ENCODE measurements at places on chromosomes 2 and 18.

GRCh38 chr2:8753609-8754008, 71.8 kb downstream of the ID2 start:
- no peak for ATAC-seq

GRCh38 chr2:18976168-18976961, 382.1 kb downstream of the OSR1 start:
- ATAC-seq, result no peak

GRCh38 chr18:711310-711656, 1.1 kb downstream of the ENOSF1 start:
- no peak for ATAC-seq

DNA sequence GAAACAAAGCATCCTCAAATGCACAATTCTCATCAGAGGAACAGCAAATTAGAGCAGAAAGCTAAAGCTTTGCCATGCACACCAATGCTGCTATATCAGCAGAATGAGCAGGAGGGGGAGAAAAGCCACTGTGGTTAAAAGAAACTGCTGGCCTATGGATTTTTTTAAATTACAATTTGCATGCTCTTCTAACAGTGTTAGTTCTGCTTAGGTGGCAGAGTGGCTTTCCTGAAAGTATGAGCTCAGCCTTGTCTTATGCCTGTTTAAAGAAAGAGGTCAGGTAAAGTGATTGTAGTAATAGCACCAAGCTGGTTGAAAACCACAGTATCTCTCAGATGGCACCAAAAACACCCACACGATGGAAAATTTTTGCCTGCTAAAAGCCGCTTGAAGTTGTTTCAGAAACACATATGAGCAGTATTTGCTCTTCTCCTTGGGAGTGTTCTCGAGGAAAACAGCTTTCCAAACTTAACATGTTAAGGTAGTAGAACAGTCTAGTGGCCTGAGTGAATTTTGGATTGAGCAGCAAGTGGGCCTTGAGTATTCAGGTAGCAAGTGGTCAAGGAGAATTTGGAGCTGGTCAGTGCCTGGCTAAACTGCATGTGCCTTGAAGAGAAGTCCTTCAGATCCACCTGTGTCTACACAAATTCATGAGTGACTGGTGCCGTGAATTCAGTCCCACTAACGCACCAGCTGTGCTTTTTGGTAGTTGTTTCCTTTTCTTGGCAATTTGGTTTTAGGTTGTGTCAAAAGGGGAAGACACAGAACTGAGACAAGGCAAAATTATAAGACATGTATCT, 19.6 kb upstream of the NDUFV2 start:
- ATAC-seq, result peak; percentile 85

- ATAC-seq, result no peak
These were observed 2.2 kb downstream of the CTDSP1 start for GRCh38 chr2:218401890-218402289.

- no peak for ATAC-seq
These were observed 42.8 kb upstream of the COL3A1 start for GRCh38 chr2:188931361-188931760.

- no peak for ATAC-seq
These were observed 31.2 kb downstream of the MARCHF4 start for GRCh38 chr2:216341121-216341520.

GRCh38 chr18:10145546-10145945, 231.7 kb downstream of the VAPA start:
- ATAC-seq, result no peak

DNA sequence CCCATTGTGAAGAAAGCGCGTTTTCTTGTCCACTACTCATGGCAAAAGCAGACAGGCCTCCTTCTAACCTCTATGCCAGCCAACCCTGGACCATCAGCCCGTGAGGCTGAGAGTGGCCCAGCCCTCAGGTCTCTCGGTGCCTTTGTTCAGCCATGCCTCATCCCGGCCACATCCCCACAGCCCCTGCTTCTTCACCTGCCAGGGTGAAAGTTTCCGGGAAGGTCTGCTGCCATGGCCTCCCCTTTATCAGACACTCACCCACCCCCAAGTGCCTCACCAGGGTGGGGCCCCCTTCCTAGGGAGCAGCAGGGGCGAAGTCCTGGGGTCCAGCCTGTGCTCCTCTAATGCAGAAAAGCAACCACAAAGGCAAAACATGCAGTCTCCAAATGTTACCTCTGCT, 478.4 kb upstream of the SALL3 start:
- ATAC-seq, result no peak
